ENCODE measurements at places on chromosomes 5 and 9.

- DNase-seq = no peak
Measured at GRCh38 chr5:160263326-160263855, 34.1 kb downstream of the FABP6 start.

DNA sequence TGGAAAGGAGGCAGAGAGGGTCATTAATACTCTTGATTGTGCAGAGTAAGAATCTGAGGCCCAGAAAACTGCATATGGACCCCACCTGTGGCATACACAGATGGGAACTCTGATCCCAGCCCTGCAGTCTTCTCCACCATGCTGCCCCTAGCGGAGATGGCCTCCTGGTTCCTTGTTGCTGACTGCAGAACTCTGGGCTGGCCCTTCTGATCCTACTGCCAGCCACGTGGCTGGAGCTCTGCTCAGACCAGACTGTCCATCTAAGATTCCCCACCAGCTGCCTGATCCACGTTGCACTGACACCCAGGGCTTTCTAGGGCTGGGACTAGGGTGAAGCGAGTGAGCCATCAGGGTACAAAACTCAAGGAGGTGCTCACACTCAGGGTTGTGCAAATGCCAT, 245.7 kb upstream of the NR4A3 start:
- DNase-seq = no peak

GRCh38 chr9:111250875-111251842, 78.9 kb downstream of the OR2K2 start:
- DNase-seq = no peak

GRCh38 chr5:28313953-28314352, 1275.6 kb upstream of the CDH9 start:
- no peak for DNase-seq

GRCh38 chr5:58774937-58775336, 192.1 kb downstream of the RAB3C start:
- DNase-seq = no peak

GRCh38 chr5:168076561-168076991, 214.9 kb upstream of the WWC1 start:
- no peak for DNase-seq

GRCh38 chr9:129552064-129552463, 68.8 kb downstream of the C9orf50 start:
- no peak for DNase-seq

- no peak for DNase-seq
Measured at GRCh38 chr5:177290816-177291596, 12.5 kb downstream of the RAB24 start.

GRCh38 chr9:134716067-134716466, 74.5 kb downstream of the COL5A1 start:
- DNase-seq = no peak

DNA sequence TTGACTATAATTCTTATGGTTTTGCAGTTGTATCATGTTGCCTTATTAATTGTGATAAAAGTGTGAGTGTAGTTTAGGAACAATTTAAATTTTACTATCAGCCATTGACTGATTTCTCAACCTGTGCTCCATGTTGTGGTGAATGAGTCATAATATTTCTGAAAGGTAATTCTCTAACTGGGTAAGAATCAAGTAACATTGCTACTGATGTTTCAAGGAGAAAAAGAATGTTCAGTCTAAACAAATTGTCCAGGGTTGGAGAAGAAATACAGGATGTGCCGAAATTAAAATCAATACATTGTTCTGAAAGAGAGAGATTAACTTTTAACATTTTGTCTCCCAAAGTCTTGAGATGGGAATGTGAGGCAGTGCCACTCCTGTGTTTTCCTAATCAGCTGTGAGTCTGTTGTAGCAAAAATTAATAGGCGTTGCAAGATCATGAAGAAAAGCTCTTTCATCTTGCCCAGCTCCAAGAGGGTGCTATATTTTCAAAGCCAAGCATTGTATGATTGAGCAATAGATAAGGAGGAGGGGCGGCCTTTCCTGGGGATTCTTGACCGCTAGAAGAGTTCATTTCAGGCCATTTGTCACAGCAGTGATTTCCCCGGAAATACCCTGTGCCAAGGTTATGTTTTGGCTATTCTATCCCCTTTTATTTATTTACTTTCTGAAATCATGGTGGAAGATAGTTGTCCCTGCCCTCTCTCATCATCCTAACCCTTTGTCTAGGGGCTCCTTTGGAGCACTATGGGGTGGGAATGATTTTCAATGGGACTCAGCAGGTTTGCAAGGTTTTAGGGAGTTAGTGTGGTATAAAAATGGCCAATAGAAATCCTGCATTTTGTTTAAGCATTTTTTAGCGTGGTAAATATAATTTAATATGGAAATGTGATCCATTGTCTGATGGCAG, 151.6 kb downstream of the FOCAD start:
- no peak for DNase-seq

DNA sequence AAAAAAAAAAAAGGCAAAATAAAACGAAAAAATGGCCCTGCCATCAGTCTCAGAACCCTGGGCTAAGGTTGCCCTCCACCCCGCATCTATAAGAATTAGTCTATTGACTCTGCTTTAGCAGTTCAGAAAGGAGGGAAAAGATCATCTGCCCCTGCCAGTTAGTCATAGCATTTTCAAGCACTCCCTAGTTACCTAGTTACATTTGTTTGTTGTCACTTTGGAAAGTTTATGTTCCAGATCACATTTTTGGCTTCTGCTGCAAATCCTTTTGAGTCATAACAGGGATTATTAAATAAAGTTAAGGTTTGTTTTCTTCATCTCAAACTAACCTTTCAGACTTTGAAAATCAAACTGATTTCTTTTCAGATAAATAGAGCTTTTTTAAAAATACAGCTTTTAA, 52.1 kb downstream of the AQP7 start:
- no peak for DNase-seq

- no peak for DNase-seq
Measured at GRCh38 chr9:114629563-114630090, 18.5 kb downstream of the TMEM268 start.

DNA sequence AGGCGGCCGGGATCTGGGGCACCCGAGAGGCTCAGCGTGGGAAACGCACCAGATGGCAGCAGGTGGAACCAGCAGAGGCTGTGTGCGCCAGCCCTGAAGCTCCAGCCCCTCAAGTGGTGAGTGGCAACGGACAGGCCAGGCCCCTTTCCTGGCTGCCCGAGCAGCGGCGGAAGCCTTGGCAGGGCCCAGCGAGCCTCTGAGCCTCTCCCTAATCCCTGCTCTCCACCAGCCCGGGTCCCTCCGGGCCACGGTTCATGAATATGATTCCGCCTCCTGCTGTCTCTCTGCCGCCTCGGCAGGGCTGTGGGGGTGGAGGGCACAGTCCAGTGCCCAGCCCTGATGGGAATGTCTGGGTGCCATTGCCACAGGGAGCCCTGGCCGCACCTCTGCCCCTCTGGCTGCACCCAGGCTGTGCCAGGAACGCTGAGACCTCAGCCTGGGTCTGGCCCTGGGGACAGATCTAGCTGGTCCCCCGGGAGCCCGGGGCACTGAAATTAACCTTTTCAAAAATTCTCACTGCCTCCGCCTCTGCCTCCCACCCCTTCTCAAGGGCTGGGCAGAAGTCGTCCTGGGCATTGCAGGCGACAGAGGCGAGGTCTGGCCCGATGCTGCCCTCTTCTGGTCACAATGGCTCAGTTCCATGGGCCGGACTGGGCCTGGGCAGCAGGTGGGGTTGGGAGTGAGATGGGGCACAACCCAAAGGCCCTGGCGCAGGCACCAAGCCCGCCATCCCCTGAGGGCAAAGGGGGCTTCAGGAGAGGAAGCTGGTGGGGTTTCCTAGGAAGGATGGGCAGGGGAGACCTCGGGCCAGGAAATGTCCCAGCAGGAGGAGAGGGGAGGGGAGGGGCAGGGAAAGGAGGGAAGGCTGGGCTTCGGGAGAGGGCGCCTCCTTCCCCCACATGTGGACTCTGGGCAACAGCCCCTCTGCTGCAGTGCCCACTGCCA, 20.3 kb downstream of the CCDC187 start:
- DNase-seq = peak; percentile 53

DNA sequence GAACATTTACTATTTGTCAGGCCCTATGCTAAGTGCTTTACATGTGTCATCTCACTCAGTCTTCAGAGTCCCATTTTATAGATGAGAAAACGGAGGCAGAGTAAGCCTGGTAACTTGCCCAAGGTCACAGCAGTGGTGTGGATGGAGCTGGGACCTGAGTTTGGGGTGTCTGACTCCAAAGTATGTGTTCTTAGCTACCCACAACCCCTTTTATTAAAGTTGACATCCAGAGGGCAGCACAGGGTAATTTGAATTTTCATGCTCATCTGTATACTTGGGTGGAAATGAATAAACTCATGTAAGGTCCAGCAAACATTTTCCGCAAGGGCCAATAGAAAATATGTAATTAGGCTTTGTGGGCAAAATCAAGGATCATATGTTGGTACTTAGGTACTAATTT, 93.4 kb upstream of the SLC25A48 start:
- no peak for DNase-seq

GRCh38 chr5:153711755-153712154, 221.3 kb downstream of the GRIA1 start:
- DNase-seq = no peak

DNA sequence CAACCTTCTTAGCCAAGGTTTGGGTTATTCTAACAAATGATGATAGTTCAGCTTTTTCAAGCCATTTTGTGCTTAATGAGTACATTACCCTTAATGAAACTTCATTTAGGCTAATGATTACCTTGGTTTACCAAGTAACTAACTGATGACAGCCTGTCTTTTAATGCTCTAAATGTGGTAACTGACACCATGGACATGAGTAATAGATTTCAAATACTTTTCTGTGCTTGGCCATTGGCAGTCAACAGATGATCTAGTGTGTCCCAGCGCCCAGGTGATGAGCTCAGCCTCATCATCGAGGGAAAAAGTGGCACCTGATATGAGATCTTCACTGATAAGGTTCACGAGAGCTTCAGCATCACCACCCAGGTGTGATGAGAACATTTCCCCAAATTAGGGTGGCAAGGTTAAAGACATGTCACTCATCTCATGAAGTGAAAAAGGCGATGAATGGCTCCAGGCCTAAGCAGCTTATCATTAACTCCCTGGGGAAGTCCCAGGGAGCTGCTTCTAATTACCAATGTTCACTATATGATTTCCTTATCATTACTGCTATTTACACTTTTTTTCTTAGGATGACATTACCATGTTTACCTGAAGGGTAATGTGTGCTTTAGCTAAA, 296.0 kb downstream of the SPOCK1 start:
- DNase-seq = no peak

DNA sequence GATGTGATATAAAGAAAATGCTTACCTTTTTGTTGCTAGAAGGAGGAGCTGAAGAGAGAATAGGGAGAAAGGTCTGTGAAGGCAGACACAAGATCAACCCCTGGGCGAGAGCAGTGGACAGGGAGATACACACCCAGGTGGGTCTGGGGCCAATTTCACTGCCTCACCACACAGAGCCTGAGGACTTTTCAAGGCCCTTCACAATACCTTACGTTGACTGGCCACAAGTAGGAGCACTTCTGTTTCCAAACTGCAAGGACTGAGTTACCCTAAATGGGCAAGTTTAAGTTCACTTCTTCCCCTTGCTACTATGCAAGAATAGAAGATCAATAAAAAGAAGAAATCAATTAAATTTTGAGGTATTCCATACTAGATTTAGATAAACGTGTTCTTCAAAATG, 174.5 kb upstream of the SLC12A2 start:
- no peak for DNase-seq

GRCh38 chr9:107273634-107274033, 9.4 kb upstream of the RAD23B start:
- no peak for DNase-seq

DNA sequence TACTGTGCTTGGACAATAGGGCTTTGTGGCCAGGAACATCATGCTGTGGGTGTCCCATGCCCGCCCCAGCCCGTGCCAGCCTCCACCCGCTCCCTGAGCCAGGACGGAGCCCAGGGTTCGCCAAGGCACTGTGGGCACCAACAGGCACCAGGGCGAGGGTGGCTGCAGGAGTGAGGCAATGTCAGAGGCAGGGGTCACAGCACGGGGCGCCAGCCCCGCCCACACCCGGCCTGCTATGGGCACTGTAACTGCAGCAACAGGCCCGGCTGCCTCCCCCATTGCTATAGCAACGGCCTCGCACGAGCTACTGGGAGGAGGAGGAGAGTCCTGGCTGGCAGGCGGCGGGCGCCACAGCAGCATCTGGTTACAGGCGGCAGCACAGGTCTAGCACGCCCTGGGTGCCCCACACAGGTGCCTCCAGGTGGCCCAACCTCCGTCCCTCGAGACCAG, 2.5 kb downstream of the ABCA2 start:
- DNase-seq = no peak

- no peak for DNase-seq
Measured at GRCh38 chr5:118326481-118327045, 661.8 kb downstream of the DTWD2 start.

DNA sequence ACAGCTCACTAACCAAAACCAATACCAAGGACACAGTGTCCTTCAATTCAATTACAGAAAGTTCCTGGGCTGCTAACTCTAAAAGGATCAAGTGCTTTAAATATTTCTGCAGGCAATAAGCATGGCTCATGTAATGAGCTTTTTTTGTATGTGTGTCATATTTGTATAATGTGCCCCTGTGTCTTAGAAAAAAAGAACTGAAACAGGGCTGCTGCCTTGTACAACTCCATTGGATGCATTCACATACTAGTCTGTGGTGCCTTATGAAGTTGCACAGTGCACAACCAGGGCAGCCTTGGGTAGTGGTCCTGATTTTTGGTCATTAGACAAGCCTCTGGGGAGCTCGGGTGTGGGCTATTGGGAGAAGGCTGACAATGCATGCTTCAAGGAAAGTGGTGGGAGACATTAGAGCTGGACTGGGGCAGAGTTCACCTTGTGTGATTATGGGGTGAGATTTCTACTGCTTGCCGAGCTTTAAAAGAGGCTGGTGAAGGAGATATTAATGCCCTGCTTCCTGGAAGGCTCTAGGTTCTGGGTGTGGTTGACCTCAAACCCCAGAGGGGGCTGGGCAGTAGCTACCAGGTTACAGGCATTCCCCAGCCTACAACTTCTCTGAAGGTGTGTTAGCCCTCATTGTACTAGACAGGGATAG, 3.6 kb upstream of the CPEB4 start:
- peak; percentile 15 for DNase-seq

DNA sequence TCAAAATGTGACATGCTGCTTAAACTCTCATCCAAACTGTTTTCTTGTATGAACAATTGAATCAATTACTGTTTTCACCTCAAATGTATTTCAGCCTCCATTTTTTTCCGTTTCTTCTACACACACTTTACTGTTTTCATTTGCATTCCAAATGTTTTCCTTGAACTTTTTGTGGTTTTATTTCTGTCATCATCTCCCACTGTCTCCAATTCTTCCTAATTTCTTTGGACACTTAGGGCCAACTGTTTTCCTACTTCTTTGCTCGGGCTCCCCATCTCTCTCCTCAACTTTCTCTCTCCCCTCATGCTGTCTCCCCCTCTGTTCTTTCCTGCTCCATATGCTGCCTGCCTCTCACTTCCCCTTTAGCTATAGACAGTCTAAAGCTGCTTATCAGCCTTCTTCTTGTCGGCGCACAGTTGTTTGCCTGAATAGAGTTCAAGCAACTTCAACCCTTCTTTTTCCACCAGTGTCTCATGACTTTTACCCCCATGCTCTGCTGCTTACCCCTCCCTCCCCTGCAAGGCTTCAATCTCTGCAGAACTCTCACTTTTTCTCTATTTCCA, 443.4 kb downstream of the DTWD2 start:
- no peak for DNase-seq

- no peak for DNase-seq
Measured at GRCh38 chr5:166562246-166562645, 1729.2 kb upstream of the WWC1 start.
